ENCODE measurements at places on chromosomes 6 and 20.

DNA sequence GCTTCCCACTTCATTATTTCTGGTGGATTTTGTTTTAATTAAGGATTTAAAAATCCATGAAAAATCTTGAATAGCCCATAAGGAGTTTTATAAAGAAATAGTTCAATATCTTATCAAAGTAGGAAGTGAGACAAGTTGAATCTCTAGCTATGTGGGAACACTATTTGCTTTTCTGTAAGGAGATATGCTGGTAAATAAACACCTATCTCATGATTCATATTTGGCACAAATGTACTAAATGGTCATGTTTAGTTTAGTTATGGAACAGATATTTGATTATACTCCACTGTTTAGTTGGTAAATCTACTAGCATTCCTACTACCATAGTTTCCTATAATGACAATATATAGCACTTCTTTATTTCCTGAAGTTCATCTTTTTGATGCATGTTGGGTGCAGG lies 239.9 kb upstream of the CEP162 start:
- DNase-seq = no peak

DNA sequence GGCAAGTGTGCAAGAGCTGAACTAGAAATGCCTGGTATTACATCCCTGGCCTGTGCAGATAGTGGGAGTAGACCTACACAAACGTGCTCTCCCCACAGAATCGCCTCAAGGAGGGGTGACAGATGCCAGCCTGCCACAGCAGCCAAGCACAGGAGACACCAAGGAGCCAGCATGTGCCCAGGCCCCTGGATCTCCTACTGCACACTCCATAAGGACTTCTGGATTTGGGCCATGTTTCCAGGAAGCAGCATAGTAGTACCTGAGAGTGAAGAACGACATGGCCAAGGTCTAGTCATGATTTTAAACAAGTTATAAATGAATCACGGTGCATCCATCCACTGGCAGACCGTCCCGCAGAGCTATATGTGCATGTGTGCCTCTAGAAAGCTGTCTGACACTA lies 232.2 kb downstream of the SYNDIG1 start:
- DNase-seq = no peak

GRCh38 chr20:40008177-40008576 lies 680.9 kb downstream of the MAFB start:
- peak; percentile 58 for DNase-seq

GRCh38 chr6:74768120-74768519 lies 437.7 kb downstream of the COL12A1 start:
- DNase-seq = no peak

GRCh38 chr6:94300424-94301144 lies 881.2 kb upstream of the EPHA7 start:
- DNase-seq = no peak

DNA sequence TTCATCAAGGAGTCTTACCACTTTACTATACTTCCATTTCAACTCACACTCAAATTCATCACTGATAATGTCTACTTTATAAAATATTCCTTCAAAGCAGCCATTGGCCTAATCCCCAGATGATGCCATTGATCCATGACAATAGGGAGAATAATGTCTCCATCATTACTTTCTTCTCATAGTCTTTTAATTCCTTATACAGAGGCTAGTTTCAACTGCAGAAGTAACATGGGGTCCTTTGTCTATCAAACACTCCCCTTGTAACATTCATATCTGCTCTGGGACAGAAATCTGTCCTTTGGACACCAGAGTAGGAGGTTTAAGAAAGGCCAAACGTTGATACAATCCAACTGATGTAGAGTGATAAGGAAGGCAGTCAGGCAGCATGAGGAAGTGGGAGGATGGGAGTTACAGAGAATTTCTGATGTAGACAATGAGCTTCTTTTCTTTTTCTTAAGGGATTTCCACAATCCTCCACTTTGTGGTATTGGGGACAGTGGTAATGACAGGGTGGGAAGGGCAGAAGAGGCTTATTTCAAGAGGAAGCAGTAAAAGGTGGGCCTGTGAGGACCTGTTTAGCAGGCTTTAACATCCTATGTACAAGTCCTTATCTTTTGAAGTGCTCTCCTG lies 18.9 kb upstream of the HLA-DOA start:
- no peak for DNase-seq

DNA sequence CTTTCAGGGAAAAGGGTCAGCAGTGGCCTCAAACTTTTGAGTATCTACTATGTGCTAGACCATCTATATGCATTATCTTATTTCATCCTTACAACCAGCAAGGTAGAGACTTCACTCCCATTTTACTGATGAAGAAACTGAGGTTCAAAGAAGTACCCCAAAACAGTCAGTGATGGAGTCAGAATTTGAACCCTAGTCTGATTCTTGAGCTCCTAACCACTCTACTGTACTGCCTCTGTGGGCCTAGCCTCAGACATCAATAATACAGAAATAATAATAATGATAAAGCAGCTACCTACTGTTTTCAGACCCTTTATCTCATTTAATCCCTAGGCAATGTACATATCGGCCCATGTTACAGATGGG lies 8.4 kb downstream of the ADA start:
- DNase-seq = no peak

DNA sequence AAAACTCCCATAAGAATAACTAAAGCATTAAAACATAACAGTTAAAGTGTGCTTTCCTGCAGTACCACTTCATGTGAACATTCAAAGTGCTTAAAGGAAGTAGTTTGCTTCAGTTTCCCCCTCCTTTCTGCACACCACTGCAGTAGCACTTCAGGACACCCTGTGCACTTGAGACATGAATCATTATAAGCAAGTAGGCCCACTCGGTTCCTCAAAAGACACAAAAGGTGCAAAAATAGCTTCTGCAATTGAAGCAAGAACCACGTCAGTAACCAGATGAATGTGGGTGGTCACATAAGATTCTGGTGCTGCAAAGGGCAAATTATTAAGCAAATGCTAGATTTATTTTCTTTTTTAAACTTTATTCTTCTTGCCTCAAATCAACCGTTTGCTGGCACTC lies 160.6 kb downstream of the HIVEP2 start:
- no peak for DNase-seq

- no peak for DNase-seq
Measured at GRCh38 chr20:60718743-60719480, 533.1 kb upstream of the CDH4 start.

DNA sequence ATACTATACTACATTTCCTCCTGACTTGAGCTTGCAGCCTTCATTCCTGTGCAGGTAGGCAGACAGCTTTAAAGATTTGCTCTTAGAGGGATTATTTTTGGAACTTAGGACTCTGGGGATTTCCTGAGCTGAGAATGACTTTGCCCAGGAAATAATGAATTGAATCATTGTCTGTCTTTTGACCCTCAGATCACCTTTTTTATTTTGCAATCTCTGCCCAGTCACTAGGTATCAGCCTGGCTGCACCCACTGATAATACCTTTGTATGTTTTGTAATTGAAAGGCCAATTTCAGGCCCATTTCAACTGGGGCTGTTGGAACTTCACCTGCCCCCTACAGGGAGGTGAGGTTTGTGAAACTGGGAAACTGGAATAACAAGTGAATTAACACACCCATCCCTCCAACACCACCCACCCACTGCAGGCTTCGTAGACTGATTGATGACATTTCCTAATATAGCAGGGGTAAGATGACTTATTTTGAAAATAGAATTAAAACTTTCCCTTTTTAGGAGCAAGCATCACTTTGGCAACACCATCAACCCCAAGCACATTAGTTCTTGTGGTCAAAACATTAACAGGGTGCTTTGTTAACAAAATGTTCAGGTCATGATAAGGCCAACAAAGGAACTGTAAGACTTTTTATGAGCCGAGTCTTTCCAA lies 157.1 kb upstream of the CENPW start:
- DNase-seq = peak; percentile 26

DNA sequence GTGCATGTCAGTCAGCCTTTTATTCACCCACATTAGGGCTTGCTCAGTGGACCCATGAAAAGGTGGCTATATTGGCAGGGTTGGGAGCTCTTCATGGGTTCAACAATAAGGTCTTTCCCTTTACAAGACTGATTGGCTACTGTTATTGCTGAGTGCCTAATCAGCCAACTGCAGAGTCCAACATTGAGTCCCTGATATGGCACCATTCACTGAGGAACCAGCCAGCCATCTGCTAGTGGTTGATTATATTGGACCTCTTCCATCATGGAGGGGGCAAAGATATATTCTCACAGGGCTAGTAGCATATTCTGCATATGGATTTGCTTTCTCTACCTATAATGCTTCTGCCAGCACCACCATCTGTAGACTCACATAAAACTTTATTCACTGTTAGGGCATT lies 69.9 kb downstream of the CDKAL1 start:
- DNase-seq = no peak

DNA sequence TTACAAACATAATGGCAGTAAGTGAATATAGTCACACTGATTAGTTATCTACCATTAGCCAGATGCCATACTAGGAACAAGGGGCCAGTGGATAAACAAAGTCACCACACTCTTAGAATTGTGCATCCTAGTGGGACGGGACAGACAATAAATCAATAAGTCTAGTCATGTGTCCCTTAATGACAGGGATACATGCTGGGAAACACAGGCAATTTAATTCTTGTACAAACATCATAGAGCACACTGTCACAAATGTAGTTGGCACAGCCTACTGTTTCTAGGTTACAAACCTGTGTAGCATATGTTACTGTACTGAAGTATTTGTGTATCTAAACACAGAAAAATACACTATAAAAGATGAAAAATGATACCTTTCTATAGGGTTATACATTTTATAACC lies 123.0 kb upstream of the FAM184A start:
- no peak for DNase-seq

- DNase-seq = no peak
Measured at GRCh38 chr6:80579391-80580023, 473.0 kb downstream of the BCKDHB start.

GRCh38 chr20:18676396-18676795 lies 88.5 kb downstream of the DTD1 start:
- no peak for DNase-seq

DNA sequence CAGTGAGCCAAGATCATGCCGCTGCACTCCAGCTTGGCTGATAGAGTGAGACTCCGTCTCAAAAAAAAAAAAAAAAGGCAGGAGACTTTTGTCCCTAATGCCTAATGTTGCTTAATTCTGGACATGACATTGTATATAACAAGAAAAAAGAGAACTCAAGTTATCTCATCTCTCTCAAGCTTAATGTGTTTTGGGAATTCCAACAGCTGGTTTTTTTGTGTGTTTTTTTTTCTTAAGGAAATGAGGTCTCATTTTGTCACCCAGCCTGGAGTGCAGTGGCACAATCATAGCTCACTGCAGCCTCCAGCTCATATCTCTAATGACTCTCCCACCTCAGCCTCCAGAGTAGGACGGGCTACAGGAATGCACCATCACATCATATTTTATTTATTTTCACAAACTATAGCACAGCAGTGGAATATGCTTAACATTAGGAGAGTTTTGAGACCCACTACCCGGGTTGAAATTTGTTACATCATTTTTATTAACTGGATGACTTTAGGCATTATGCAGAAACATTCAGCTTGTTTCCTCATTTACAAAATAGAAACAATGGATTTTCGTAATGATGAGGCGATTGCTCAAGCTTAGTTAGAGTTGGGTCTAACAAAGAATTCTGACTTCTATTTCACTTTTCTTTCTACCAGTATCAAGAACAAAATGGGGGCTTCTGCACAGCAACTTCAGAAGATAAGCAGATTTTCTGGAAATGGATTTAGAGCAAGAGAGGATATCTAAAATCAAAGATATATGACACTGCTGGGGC lies 104.1 kb upstream of the BTN3A2 start:
- DNase-seq = no peak

DNA sequence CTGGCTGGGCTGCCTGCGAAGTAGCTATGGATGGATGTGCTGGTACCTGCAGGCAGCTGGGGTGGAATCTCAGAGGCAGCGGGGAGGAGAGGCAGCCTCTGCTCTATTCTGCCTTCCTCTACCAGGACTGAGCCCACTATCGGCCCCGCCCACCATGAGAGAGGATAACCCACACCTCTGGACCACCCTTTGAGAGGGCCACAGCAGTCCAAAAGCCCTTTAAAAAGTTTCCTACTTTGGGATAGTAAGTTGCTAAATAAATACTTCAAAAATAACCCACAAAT lies 36.1 kb downstream of the EZR start:
- DNase-seq = no peak

DNA sequence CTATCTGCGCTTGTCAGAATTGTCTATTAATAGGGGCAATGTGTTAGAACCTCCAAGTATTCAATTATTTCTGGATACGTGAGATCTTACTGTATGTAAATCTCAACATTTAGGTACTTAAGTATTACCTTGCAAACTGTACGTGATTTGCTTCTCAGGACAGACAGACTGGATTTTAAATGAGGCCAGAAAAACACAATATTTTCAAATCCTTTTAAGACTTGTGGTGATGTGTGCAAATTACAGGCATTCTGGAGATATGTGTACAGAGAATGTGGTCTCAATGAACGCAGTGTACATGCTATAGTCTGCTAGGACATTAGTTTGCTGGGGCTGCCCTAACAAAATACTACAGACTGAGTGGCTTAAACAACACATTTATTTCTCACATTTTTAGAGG lies 16.9 kb downstream of the CCR6 start:
- DNase-seq = no peak

DNA sequence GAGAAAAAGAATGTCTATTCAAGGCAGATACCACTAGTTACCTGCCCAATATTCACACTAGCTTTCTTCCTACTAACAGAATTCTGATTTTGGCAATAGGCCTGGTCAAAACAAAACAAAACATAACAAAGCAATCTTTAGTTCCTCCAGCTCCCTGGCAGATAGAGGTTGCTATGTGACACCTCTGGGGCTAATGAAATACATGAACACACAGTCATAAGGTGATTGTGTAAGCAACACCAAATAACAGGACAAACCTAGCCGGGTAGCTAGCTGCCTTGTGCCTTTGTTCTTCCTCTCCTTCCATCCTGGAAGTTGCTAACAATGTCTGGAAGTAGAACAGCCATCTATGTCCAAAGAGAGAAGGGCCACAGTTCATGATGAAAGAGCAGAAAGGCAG lies 6.0 kb upstream of the HMGN3 start:
- DNase-seq = no peak

DNA sequence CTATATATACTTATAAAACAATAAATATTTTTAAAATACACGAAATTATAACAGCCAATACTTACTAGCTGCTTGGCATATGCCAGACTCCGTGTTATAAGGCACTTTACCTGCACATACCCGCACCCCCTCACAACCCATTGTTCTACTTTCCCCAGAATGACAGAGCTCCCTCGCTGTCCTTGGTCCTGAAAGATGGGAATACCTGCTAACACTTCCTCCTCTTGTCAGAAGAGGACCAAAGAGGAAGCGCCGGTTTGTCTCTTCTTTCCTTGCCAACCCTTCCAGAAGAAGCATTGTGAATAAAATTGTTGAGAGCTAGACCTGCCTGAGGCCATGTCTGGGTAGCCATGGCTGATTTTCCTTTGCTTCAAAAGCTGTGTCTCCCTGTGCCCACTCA lies 149.3 kb downstream of the PTPRT start:
- DNase-seq = no peak

- DNase-seq = peak; percentile 75
Measured at GRCh38 chr20:51565298-51566144, 23.0 kb upstream of the NFATC2 start.
